ENCODE measurements at places on chromosomes 1 and 21.

GRCh38 chr1:114122941-114123618, 30.6 kb downstream of the SYT6 start:
- DNase-seq = no peak

DNA sequence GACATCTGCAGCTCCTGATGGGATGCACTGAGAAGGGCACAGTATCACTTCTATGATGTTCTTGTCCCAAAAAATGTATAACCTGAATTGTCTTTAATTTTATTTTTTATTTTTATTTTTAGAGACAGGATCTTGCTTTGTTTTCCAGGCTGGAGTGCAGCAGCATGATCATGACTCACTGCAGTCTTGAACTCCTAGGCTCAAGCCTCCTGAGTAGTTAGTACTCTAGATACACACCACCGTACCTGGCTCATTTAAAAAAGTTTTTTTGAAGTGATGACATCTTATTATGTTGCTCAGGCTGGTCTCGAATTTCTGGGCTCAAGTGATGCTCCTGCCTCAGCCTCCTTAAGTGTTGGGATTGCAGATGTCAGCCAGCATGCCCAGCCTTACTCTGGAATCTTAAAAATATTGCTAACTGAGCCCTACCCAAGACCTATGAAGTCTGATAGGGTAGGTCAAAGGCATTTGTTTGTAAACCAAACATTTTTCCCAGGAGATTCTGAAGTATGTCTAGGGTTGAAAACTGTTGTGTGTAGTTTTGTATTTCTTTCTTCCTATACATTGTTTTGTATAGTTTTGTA, 68.9 kb downstream of the ATF6 start:
- no peak for DNase-seq

DNA sequence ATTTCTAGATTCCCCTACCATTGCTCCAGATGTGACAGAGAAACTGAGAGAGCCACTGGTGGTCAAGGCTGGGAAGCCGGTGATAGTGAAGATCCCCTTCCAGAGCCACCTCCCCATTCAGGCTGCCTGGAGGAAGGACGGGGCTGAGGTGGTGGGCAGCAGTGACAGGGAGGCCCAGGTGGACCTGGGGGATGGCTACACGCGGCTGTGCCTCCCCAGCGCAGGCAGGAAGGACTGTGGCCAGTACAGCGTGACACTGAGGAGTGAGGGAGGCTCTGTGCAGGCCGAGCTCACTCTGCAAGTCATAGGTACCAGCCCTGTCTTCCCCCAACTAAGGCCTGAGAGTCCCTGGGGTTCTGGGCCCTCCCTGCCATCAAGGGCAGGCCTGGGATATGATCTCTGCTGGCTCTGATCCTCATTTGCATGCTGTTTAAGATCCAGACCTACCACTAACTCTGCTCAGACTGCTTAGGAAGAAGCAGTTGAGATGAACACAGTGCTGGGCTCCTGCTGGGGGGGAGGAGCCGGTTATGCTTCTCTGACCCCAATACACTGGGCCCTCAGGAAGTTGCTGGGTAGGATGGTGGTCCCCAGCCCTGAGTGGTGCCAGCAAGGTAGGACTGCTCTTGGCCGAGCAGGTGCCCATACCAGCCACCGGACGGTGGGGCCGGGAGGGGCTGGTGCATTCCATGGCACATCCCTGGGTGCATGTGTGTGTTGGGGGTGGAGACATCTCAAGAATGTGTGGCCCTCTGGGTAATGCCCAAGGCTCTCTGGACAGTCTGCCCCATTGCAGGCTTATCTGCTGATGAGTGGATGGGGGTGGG, 25.1 kb downstream of the IGFN1 start:
- no peak for DNase-seq

GRCh38 chr1:198879711-198880306, 241.0 kb downstream of the PTPRC start:
- DNase-seq = no peak

GRCh38 chr1:211688421-211688820, 13.0 kb upstream of the NEK2 start:
- no peak for DNase-seq

GRCh38 chr21:25907573-25908275, 173.0 kb downstream of the GABPA start:
- DNase-seq = no peak

GRCh38 chr1:232962761-232963745, 12.6 kb downstream of the NTPCR start:
- DNase-seq = no peak

DNA sequence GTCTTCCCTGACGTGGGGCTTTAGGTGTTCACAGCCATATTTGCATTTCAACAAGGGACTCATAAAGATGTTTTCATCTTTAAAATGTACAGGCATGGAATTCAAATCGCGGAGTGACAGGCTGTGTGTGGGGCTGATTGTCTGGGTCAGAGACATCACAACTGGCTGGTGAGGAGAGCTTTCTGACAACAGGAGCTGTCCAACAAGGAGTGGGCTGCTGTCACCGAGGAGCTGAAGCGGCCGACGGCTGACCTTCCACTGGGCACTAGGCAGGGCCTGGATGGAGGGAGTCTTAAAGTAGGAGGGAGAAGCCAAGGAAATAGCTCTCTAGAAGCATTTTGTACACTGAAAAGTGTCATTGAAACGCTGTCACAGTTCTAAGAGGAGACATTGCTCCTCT, 30.5 kb upstream of the SCMH1 start:
- DNase-seq = no peak

DNA sequence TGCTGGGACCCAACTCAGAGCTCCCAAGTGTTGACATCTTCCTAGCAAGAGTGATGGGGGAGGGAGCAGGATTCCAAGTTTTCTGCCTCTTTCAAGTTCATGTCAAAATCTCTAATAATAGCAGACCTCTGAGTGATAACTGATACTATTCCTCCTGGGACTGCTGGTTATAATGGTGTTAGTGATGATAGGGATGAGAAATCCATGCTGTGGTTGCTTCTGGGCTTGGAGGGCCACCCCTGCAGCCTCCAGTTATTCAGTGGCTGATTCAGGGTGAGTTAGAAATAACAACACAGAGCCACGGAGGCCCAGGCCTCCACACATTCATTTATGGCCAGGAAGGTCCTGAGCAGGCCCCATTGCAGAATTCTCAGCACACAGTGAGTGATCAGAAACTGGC, 40.6 kb upstream of the ARTN start:
- DNase-seq = no peak

DNA sequence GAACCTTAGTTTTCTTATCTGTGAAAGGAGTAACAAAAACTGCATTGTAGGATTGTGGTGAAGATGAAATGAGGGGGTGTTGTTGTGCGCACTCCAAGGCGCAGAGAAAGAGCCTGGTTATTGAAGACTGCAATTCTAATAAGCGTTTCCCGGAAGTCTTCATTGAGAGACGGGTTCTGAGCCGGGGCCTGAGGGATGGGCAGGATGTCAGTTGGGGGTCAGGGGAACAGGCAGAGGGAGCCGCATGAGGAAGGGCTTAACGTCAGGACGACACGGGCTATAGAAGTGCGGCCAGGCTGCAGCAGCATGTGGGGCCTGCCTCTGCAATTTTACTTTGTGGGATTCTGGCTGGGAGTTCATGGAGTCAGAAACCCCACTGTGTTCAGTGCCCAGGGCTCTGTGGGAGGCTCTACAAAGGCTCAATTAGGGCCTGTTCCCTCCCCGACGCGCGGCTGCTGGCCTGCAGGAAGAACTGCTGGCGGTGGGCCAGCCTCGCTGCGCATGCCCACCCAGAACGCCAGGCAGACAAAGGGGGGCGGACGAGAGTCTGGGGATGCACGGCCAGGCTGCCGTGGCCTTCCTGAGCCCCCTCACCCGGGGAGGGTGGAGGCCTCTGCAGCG, 20.7 kb downstream of the TRIM62 start:
- no peak for DNase-seq

DNA sequence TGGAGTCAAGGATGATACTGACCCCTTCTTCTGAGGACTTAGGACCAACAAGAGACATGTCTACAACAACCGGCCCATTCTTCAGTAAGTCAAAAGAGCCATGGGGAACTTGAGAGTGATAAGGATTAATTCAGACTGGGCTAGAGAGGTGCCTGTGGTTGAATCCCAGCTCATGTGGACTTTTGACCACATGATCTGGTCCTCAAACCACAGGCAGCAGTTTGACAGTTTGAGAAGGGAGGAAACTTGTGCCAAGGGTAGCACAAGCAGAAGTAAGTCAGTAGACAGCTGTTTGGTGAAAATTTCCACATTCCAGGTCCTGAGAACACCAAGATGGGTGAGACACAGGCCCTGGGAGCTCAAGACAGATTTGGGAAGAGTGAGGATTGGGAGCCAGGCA, 19.8 kb downstream of the SH3BP5L start:
- DNase-seq = no peak

DNA sequence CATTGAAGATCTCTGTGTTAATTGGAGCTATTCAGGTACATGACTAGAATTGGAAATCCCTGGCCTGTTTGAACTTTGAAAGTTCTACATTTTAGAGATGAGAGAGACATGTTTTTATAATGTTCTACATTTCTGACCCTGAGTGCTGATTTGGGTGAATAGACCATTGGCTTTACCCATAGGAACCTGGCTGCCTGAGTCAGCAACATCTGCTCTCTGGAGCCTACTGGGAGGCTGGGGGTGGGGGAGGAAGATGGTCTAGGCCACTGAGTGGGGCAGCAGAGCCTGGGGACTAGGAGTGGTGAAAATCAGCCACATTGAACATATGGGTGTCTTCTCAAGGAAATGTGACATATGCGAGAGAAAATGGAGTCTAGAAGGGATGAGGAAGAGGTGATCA, 1.4 kb upstream of the VANGL1 start:
- DNase-seq = no peak

GRCh38 chr21:18725653-18726052, 322.1 kb upstream of the TMPRSS15 start:
- DNase-seq = no peak

DNA sequence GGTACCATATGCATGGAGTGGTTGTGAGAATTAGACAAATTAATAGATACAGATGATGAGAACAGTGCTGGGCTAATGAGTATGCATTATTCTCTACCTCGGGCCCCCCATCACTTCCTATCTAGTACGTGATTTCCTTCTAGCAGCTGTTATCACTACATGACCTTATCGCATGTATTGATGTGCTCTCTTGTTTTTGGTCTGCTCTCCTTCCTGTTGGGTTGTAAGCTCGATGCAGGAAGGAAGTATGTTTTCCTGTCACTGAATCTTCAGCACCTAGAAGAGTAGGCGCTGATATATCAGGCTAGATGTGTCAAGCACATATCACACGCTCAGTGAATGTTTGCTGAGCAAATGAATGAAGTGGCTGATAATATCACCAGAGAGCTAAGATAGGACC, 43.9 kb upstream of the IFNAR2 start:
- no peak for DNase-seq
